PC-9 (cell line): ENCODE measurements at places on chromosomes 2 and 18. TPM values are rescaled to one million over a fixed set of nuclear protein-coding genes. Genes with fewer than 3 reads are reported as not detected.

GRCh38 chr18:50830544-50830943 is 10.7 kb upstream of the MRO start:
- DNase-seq: no peak

Gene SCN2A
- 0.15 TPM in 1 of 2 replicates, not detected in the other for total RNA-seq

DNA sequence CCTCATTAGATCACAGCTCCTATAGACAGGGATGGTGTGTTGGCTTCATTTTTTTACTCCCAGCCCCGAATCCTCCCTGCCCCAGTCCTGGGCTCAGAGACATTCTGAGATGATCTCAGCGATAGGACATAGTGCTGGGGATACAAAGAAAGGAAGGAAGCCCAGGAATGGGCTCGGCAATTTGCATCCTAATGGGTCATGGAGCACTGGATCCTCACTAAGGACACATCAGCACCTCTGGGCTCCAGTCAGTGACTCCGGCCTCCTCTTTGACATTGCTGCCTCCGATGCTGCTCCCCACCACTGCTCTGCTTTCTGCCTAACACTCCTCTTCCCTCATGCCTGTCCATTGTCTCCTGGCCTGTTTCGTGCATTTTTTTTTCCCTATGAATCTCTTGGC is 489.1 kb downstream of the STK39 start:
- DNase-seq: no peak

Gene ESPNL
- 1.1 and 2.2 TPM in 2 replicates for total RNA-seq

- peak; percentile 38 for DNase-seq
These were observed 63.3 kb upstream of the STK17B start for GRCh38 chr2:196234672-196235071.

- no peak for DNase-seq
These were observed 81.2 kb downstream of the ARL4C start for GRCh38 chr2:234415706-234416105.

DNA sequence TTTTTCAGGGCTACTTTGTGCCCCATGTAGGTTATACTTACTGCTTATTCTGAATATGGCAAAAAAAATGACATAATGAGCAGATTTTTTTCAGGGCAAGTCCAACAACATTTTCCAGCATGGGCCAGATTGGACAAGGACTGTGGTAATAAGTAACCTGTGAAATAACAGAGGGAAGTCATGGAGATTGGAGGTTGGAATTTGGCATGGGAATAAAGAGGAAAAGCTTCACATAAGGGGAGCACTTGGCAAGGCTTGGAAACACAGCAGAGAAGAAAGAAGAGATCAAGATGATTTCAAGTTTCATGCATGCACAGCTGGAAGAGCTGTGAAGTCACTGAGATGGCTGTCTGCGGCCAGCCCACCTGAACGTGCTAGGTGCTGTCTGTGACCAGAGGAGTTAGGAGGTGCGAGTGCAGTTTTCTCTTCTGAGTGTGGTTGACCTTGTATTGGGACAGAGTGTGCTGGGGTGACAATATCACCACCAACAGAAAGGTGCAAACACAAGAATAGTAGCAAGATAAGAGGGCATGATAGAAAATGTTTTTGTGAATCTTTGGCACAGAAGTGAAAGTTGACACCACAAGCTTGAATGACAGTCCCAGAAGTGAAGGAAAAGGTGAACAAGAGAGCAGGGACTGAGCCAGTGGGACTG is 71.1 kb upstream of the DSC1 start:
- DNase-seq: no peak

DNA sequence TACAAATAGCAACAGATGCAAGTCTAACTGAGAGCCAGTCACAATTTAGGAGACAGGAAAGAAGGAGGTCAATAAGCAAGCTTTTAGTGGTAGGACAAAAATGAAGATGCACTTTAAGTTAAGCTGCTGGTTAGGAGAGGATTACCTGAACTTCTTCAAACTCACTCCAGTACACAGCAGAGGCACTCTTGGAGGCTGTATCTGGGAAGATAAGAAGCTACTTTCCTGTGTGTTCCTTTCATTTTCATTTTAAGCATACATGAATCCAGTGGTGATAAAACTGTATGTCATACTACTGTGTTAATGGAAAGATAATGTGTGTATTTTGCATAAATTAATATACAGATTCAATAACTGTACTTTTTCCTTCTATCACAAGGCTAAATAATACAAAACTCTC is 49.6 kb downstream of the HYCC2 start:
- no peak for DNase-seq

- no peak for DNase-seq
These were observed 51.7 kb downstream of the AGAP1 start for GRCh38 chr2:235545339-235546150.

DNA sequence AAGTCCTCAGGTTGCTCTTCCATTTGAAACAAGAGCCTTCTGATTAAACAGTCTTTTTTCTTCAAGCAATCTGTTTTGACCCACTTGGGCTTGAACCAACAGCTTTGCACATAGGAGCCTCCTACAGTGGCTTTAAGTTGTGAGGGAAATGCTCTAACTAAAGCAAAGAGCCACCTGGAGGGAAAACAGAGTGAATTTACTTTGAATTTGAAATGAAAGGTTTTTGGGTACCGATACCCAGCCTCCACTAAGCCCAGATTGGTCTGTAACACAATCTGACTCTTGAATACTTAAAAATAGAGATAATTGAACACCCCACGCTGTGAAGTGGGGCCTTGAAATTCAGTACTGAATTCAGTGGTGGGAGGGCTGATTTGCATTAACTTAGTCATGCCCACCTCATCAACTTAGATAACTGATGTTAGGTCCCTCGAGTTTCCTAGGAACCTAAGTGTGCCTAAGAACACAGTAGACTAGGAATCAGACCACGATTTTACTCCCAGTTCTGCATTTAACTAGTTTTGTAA is 56.3 kb upstream of the ACVR1C start:
- no peak for DNase-seq

DNA sequence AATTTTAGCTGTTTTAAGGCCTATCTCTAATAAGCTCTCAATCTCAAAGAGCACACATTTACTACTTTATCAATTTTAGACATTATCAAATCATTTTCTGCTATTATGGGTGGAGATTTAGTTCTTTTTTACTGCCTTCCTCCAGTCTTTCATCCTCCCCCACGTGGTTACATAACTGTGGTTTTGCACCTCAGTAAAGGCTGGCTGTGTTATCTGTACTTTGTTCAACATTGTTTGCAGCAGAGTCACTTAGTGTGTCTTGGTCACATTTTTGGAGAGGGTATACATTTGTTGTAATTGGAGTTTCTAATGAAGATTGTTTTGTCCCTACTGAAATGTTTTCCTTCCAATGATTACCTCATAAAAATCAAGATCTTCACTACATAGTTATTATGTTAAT is 549.6 kb upstream of the CELF4 start:
- DNase-seq: no peak

Gene ELAC1
- 5.2 and 6.0 TPM in 2 replicates for total RNA-seq

GRCh38 chr2:71545572-71546274 is 92.4 kb downstream of the DYSF start:
- peak; percentile 31 for DNase-seq

- DNase-seq: no peak
These were observed 4.4 kb downstream of the ARHGAP25 start for GRCh38 chr2:68738906-68739594.

Gene ASXL3
- total RNA-seq: not detected in 2 replicates

DNA sequence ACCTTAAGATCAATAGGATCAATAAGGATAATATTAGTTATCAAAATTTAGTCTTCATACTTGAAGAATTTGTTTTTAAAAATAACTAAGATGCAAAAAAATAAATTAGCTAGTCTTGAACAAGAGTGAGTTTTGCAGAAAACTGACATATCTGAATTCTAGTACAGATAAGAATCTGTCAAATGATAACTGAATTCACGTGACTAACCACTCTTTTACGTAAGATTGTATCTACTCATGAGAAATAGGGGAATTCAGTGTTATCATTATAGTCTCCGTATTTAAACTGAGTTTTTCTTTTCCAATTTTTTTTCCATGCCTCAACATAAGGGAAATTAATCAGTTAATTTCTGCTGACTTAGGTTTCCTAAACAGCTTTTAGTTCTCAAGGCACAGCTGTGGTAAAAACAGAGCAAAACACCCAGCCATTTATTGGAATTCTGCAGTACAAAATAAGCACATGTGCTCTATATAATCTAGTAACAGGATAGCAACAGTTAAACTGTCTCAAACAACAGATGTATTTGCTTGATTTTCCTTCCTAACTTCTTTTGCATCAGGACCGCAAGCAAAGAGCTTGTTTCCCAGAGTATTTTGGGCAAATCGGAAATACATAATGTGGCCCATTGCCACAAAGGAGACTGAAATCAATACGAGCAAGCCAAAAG is 19.1 kb downstream of the SLC40A1 start:
- no peak for DNase-seq

DNA sequence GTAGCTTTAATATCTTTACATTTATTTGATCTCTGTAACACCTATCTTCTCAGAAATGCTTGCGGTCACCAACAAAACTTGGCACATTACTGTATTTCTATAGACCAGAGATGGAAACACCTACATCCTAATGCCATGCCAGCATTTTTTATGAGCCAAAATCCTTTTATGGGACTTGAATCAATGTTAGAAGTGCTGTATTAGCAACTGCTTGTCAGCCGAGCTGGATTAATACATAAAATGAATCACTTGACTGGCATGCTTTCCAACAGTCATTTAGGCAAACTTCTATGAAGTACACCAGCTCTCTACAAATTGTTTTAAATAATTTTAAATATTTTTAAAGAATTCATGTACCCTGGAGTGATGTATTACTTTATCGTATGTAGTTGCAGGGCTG is 272.9 kb upstream of the NRP2 start:
- no peak for DNase-seq

Gene CXCR1
- total RNA-seq: not detected in 2 replicates

DNA sequence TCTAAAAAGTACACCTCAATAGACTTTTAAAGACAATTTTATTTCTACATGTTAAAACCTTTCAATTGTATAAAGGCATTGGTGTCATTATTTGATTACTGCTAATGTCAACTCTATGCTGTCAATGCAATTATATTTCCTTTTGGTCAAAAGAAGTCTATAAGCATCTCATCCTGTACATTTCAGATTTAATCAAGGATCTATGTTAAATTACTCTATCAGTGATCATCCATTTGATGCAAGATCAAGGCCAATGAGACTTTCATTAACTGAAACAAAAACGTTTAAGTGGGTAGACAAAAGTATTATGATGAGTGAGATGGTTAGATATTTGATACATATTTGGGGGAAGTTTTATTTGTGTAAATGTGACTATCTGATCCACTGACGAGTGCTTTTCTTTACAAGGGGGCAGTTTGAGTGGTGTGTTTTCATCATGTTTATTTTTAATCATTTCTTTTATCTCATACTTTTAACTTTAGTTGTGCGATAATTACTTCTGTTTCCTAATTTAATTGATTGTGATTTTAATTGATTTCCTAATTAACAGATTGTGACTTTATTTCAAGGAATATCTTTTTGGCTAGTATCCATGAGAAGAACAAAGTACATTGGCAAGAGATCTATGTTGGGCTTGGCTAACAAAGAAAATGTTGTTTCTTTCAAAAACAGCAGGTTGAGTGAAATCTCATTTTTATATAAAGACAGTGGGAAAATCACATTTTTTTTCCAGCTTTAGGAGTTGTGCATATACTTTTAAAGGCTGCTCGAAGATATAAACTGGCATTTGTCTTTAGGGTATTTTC is 1.1 kb downstream of the ARHGAP28 start:
- DNase-seq: no peak

- no peak for DNase-seq
These were observed 134.7 kb downstream of the TPGS2 start for GRCh38 chr18:36693931-36694620.
